ENCODE measurements at places on chromosomes 11 and 22.

- H3K36me3 ChIP-seq = no peaks in the 10 kb centered on the region
- no peak for DNase-seq
- H3K27me3 ChIP-seq = no peaks in the 10 kb centered on the region
- H3K4me3 ChIP-seq = no peak overlapping the region
These were observed 96.7 kb upstream of the GALNT18 start for GRCh38 chr11:11718511-11718910.

- H3K36me3 ChIP-seq = no peaks in the 10 kb centered on the region
- no peak overlapping the region for H3K27ac ChIP-seq
These were observed 146.3 kb upstream of the B3GAT1 start for GRCh38 chr11:134558258-134558835.

GRCh38 chr22:44623771-44624510 lies 78.1 kb upstream of the PRR5 start:
- peaks cover 3% of the 10 kb centered on the region for H3K27me3 ChIP-seq
- H3K27ac ChIP-seq = no peak overlapping the region
- no peaks in the 10 kb centered on the region for H3K36me3 ChIP-seq
- DNase-seq = no peak

DNA sequence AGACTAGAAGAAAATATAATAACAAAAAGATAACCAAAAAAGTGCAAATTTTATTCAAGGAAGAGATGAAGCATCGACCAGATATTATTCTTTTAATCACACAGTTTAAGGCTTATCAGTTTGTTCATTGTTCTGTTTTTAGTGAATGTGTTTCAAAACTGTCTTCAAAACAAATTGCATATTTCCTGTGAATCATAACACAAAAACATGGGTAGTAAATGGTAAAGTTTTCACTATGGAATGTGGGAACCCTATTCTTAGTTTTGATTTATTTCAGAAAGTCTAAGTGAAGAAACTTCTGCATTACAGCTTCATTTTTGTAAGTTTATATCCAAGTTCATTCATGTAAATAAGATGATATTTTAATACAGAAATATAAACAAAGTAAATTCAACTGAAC lies 207.6 kb upstream of the LUZP2 start:
- no peaks in the 10 kb centered on the region for H3K36me3 ChIP-seq
- no peaks in the 10 kb centered on the region for H3K4me1 ChIP-seq
- H3K4me3 ChIP-seq = no peak overlapping the region
- no peak overlapping the region for H3K27ac ChIP-seq

DNA sequence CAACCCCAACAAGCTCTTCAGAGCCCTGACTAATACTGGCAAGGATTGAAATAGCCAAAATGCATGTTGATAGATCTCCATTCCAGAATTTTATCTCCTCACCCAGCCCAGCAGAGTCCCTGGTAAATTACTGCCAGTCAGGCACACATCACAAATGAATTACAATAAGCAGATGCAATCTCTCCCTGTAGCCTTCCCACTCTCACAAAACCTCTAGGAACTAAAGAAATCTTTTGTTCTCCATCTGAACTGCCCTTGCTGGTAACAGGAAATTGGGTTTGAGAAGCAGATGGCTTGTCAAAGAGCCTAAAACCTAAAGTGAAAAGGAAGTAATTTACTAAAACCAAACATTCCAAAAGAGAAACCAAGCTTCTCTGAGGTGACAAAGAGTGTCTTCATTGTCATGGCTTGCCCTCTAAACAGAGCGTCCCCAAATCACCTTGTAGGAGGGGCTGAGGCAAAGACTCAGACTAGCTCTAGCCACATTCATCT lies 59.5 kb downstream of the FAM168A start:
- no peak overlapping the region for H3K27ac ChIP-seq
- no peak overlapping the region for H3K4me3 ChIP-seq
- no peak for DNase-seq

- no peak overlapping the region for H3K4me3 ChIP-seq
- H3K27ac ChIP-seq = peak overlapping the region; percentile 53
- H3K27me3 ChIP-seq = no peaks in the 10 kb centered on the region
- peaks cover 31% of the 10 kb centered on the region for H3K4me1 ChIP-seq
- no peak for DNase-seq
These were observed 145.6 kb downstream of the WNT7B start for GRCh38 chr22:45831394-45831793.

- H3K36me3 ChIP-seq = no peaks in the 10 kb centered on the region
- DNase-seq = no peak
- H3K4me1 ChIP-seq = no peaks in the 10 kb centered on the region
- no peak overlapping the region for H3K27ac ChIP-seq
- H3K4me3 ChIP-seq = no peak overlapping the region
These were observed 143.0 kb downstream of the MPPED1 start for GRCh38 chr22:43554694-43555365.
